Left lung (tissue), 14 donors: ENCODE measurements at places on chromosomes 1 and 21.

DNA sequence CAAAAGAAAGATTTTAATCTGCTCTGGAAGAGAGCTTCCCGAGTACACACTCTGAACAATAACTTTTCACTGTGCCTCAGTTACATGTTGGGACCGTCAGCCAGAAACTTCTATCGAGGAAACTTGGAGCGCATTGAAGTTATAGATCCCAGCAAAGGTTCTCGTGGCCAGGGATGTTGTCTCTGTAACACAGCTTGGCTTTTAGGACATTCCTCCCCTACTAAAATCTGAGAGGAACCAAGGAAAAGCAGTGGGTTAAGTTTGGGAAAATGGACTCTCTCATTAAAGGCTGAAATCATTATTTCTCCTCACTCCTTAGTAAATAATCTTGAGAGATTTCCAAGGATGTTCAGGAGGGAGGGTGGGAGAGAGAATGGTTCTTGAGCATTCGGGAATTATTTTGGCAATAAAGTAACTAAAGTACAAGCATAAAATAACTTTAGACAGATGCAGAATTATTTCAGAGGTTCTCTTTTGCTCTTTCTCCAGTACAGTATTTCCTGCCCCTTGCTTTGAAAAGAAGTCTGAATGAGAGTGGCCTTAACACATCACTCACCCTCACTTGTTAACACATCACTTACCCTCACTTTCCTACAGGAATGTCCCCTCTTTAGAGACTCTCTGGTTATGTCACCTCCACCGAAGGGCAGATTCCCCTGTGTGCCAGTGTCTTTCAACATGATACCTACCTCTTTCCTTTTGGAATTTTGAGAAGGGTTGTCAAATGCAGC, 1.8 kb upstream of the NFIA start:
- peak overlapping the region; percentile 85 for H3K27ac ChIP-seq
- peak overlapping the region; percentile 69 for H3K4me3 ChIP-seq
- H3K36me3 ChIP-seq: no peaks in the 10 kb centered on the region
- H3K27me3 ChIP-seq: no peaks in the 10 kb centered on the region
- H3K4me1 ChIP-seq: peaks cover 60% of the 10 kb centered on the region

DNA sequence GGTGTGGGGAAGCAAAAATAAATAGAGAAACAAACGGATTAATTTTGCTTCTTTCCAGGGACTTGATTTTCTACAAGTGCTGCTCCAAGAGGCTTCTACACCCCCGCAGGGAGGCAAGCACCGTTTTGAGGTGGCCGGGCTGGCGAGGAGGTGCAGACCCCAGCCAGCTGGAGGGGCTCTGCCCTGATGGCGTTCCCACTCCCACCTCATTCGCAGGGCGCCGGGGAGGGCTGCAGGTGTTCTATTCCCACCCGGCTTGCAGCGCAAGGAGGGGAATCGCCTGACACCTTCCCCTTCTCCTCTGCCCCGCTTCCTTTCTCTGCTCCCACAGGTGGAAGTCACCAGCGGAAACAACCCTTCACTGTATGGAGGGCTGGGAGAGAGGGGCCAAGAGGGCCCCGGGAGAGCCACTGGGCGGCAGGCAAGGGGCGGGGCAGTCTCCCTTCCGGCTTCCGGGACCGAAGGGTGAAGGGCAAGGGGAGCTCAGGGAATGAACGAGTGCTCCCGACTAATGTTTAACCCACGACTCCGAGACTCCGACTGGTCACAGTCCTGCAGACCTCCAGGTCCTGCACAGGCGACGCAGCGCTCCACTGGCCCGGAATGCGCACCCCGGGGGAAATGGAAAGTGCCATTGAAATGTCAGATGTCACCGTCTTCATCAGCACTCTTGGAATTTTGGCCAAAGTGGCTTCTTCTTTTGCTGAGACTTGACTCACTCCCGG, 29.1 kb downstream of the TEX35 start:
- no peaks in the 10 kb centered on the region for H3K27me3 ChIP-seq
- no peaks in the 10 kb centered on the region for H3K36me3 ChIP-seq
- H3K4me3 ChIP-seq: peak overlapping the region; percentile 76
- H3K4me1 ChIP-seq: peaks cover 3% of the 10 kb centered on the region
- H3K27ac ChIP-seq: peak overlapping the region; percentile 78
- DNase-seq: peak; percentile 66

GRCh38 chr1:66339944-66340343, 194.0 kb upstream of the SGIP1 start:
- peaks cover 4% of the 10 kb centered on the region for H3K4me1 ChIP-seq
- no peaks in the 10 kb centered on the region for H3K27me3 ChIP-seq
- H3K4me3 ChIP-seq: no peak overlapping the region
- no peak overlapping the region for H3K27ac ChIP-seq
- no peak for DNase-seq

DNA sequence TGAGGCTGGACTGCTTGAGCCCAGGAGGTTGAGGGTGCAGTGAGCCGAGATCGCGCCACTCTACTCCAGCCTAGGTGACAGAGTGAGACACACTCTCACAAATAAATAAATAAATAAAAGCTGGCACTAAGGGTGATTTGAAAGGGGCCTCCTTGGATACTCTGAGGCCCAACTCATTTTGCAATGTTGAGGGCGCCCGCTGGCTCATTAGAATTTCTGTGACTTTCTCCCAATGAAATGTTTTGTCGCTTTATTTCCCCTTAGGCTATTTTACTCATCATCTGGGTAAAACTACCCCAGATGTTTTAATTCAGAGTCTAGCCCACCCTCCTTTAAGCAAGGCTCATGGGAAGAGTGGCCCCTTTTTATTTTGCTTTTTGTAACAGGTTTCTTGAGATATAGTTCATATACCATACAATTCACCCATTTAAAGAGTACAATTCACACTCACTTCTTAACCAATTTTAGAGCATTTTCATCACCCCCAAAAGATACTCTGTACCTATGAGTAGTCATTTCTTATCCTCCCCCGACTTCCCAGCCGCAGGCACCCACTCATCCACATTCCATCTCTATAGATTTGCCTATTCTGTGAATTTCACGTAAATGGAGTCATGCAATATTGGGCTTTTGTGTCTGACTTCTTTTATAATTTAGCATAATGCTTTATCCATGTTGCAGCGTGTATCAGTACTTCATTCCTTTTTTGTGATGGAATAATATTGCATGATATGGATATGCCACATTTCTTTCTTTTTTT, 259.1 kb downstream of the KAZN start:
- H3K27me3 ChIP-seq: no peaks in the 10 kb centered on the region
- H3K36me3 ChIP-seq: no peaks in the 10 kb centered on the region
- H3K4me3 ChIP-seq: no peak overlapping the region
- H3K4me1 ChIP-seq: no peaks in the 10 kb centered on the region
- no peak for DNase-seq

DNA sequence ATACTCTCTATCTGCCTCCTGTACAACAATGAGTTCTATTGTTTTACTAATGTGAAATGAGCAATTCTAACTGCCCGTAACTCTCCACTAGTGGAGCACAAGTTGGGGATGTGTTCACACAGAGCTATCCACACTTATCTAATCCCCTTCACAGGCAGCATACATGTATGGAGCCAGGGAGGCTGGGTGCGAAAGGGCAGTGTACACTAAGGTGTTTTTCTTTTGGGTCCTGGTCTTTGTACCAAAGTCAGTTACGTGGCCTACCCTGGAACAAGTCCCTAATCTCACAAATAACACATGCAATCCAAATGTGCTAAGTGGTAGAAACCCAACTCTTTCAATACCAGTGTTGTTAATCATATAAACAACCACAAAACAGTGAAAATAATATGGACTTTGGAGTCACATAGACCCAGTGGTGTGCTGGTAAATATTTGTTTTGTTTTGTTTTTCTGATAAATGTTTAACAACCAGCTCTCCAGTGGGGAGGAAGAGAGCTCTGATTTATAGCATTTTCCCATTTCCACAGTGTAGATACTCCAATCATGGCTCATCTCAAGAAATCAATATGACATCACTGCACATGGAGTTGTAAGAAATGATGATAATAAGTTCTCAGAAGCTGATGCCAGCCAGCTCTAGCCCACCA, 319.9 kb upstream of the DUSP10 start:
- no peak overlapping the region for H3K27ac ChIP-seq
- H3K36me3 ChIP-seq: no peaks in the 10 kb centered on the region
- H3K4me3 ChIP-seq: no peak overlapping the region

- no peaks in the 10 kb centered on the region for H3K36me3 ChIP-seq
- H3K27ac ChIP-seq: peak overlapping the region; percentile 90
- no peaks in the 10 kb centered on the region for H3K4me1 ChIP-seq
- no peak overlapping the region for H3K4me3 ChIP-seq
- no peaks in the 10 kb centered on the region for H3K27me3 ChIP-seq
- DNase-seq: peak; percentile 5
Measured at GRCh38 chr1:185376840-185377635, 60.0 kb upstream of the IVNS1ABP start.

DNA sequence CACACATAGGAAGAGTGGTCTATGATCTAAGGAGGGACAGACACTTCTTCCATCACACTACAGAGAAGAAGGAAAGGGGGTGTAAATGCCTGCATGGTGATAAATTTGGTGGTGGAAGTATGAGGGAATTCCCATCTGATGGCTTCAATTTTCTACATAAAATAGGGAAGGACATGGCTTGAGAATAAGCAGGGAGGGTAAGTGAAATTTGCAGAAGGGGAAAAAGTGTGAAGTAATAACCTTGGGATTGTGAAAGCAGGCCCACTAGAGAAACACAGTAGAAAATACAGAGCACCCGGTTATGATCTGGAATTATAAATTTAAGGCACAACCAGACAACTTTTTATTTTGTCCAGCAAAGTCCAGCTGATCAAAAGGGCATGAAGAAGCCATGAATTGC, 22.7 kb upstream of the HIVEP3 start:
- H3K36me3 ChIP-seq: no peaks in the 10 kb centered on the region
- H3K27ac ChIP-seq: no peak overlapping the region
- H3K4me3 ChIP-seq: no peak overlapping the region
- DNase-seq: no peak

DNA sequence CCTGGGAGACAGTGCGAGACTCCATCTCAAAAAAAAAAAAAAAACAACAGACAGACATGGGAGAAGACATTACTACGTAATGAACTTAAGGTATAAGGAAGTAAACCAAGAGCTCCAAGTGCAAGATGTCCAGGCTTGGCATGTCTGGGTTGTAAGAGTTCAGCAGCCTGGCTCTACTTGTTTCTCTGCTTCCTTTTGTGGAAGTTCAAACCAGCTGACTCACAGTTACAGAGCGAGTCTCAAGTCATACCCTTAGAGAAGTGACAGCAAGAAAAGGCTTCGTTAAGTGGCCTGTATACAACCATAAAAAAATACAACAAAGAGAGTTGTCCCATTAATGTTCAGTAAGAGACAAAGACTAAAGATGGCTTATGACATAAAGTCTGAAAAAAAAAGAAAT, 1.3 kb downstream of the RIT1 start:
- no peaks in the 10 kb centered on the region for H3K27me3 ChIP-seq
- H3K4me1 ChIP-seq: peaks cover 4% of the 10 kb centered on the region
- peak overlapping the region; percentile 78 for H3K4me3 ChIP-seq
- no peak for DNase-seq
- peaks cover 79% of the 10 kb centered on the region for H3K36me3 ChIP-seq
- peak overlapping the region; percentile 88 for H3K27ac ChIP-seq

DNA sequence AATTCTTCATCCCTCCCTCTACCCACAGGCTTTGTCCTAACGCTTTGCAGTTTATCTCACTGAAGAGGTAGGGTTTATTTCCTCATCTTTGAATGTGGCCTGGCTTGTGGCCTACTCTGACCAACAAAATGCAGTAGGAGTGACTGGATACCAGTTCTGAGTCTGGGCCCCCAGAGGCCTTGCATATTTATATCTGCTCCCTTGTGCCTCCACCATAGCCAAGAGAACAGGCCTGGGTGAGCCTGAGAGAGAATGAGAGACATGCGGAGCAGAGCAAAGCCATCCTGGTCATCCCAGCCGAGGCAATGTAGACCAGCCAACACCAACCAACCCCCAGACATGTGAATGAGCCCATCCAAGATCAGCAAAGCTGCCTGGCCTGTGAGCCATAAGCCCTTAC, 30.3 kb downstream of the SMIM12 start:
- no peaks in the 10 kb centered on the region for H3K27me3 ChIP-seq
- H3K27ac ChIP-seq: no peak overlapping the region
- no peaks in the 10 kb centered on the region for H3K36me3 ChIP-seq
- DNase-seq: no peak
- no peaks in the 10 kb centered on the region for H3K4me1 ChIP-seq

DNA sequence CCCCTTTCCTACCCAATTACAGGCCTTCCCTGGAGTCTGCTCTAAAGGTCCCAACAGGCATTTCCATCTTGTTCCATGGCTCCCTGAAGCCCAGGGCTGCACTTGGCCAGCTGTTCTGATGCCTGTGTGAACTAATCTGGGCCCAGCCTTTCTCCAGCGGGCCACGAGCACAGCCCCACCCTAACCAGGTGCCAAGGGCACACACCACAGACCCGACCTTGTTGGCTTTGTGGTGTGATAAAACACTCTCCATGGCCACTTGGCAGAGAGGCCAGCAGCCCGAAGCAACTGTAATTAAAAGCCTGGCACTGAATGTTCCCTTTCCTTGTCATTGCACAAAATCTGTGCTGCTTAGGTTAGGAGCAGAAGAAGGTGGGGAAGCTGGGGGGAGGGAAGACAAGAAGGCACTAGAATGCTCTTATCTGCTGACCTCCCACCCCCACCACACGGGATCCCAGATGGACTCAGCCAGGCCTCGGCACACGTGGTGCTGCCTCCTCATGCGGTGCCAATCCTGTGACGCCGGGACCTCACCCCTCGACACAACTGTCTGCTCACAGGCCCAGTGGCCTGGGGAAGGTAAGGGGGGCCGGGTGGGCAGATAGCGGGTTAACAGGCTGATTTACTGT, 9.9 kb downstream of the HCRTR1 start:
- peak overlapping the region; percentile 47 for H3K27ac ChIP-seq
- H3K27me3 ChIP-seq: no peaks in the 10 kb centered on the region
- DNase-seq: no peak
- H3K4me3 ChIP-seq: no peak overlapping the region
- no peaks in the 10 kb centered on the region for H3K36me3 ChIP-seq

GRCh38 chr21:42161401-42161955, 57.5 kb upstream of the ABCG1 start:
- H3K4me1 ChIP-seq: peaks cover 3% of the 10 kb centered on the region
- no peaks in the 10 kb centered on the region for H3K27me3 ChIP-seq
- H3K4me3 ChIP-seq: no peak overlapping the region

DNA sequence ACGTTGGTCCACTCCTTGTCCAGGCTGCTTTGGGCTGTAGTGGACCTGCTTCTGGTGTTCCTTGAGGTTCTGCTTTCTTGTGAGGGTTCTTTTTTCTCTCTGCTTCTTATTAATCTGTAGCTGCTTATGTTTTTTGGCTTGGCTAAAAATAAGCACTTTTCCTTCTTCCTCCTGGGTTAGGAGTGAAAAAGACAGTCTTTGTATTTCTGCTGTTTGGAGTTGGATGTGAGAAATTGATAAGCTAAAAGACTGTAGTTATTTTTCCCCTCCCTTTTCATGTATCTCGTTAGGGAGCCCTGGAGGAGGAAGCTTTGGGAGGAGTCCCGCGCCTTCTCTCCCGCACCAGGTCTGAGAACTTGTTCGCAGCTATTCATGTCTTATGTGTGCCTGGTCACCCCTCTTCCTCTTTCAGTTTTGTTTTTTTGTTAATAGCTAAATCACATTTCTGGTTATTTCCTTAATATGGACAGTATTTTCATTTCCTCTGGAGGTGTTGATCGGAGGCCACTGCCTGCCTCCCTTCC, 79.0 kb downstream of the GALNT2 start:
- no peaks in the 10 kb centered on the region for H3K27me3 ChIP-seq
- H3K36me3 ChIP-seq: no peaks in the 10 kb centered on the region
- peaks cover 80% of the 10 kb centered on the region for H3K4me1 ChIP-seq
